ENCODE measurements at places on chromosomes 5 and 9.

- no peak for DNase-seq
These were observed 174.6 kb downstream of the CD180 start for GRCh38 chr5:67021962-67022361.

- no peak for DNase-seq
These were observed 38.5 kb downstream of the ABITRAM start for GRCh38 chr9:108972626-108973209.

DNA sequence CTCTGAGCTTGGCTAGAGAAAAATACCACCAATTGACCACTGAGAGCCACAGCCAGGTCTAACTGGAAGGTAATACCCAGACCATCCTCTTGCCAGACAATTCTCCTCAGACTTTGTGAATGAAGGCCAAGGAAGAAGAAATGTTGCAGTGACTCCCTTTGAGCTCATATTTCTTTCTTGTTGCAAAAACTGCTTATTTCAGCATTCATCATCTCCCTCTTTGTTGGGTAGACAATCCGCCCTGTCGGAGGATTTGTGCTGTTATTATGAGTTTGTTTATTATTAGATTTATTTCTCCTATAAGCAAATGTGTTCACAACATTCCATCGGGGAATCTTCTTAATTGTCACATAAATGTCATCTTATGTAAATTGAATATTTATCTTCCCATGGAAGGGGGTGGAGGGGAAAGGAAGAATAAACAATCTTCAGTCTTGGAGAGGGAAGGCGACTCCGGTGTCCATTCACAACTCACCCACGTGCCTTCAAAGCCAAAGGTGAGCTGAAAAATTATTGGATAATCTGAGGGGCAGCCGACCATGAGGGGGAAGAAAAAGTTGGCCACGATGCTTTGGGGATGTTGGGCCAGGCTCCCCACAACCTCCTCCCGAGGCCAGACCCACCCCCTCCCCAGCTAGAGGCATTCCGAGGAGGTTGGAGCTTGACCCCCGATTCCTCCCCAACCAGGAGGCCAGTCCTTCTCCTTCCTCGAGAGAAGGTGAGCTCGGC, 1.8 kb upstream of the JADE2 start:
- DNase-seq: no peak

- no peak for DNase-seq
These were observed 23.2 kb upstream of the TBC1D9B start for GRCh38 chr5:179930788-179931473.

GRCh38 chr5:108345541-108346171, 36.2 kb downstream of the FBXL17 start:
- peak; percentile 3 for DNase-seq

- DNase-seq: no peak
These were observed 25.3 kb downstream of the YIPF5 start for GRCh38 chr5:144144956-144145751.

DNA sequence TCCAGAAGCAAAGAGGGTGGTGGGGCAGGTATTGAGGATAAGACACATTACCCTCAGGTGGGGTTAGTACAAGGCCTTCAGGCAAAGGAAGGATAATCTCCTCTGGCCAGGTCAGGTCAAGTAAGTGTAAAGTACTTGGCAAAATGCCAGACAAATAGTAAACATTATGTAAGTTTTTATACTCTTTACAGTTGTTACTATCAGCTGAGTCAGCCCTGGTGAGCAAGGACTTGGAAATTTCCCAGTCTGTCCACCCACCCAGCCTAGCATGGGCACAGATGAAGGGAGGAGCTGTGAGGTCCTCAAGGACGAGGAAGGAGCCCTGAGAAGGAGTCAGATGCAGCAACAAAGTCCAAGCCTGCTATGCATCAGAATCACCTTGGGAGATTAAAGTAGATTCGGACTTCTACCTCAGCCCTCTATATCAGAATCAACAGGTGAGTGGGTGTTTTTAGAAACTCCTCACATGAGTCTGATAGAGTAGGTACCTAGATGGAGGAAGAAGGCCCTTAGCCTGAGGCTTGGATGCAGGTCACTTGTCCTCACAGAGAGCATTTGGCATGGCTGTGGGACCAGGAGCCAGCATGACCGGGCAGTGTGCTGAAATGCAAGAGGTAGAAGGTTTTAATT, 50.2 kb upstream of the BARX1 start:
- no peak for DNase-seq

- DNase-seq: no peak
These were observed 1865.4 kb downstream of the MAT2B start for GRCh38 chr5:165370794-165371193.

DNA sequence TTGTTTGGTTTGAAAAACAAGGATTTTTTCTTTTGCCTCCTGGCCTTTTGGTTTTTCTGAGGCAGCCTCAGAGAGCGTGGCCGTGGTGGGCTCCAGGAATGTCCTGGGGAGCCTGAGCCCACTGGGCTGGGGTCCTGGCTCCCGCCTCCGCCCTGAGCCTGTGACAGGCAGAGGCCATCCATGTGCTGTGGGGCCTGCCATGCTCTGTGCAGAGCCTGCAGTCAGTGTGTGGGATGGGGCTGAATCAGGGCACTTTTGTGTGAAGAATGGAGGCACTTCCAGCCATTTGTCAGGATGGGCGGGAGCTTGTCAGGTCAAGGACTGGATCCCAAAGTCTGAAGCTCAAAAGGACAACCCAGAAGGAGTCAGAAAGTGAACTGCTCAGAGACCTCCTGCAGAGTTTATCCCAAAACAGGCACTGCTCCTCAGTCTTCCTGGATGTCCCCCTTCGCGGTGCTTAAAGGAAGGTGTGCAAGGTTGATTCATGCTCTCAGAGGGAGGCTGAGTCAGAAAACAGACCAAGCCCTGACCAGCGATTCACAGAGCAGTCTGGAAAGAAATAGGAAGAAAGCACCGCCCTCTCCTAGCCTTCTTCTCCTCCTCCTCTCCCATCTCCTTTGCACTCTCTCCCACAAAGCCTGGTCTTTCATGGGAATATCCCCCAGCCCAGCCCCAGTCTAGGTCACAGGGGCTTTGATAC, 53.2 kb downstream of the MVB12B start:
- no peak for DNase-seq

DNA sequence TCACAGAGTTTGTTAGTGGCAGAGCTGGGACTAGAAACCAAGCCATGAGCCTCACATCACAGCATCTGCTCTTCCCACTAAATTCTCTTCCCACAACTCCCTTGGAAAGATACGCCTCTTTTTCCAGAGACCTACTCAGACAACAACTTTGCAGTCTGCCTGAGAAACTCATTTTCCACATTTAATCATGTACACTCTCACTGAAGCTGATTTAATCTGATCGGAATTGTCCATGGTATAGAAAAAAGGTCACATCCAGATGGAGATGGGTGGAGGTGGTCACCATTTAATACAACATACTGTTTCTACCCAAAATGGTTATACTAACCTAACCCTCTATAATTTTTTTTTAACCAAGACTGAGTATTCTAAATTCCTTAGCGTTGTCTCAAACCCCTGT, 366.2 kb downstream of the ENC1 start:
- no peak for DNase-seq

DNA sequence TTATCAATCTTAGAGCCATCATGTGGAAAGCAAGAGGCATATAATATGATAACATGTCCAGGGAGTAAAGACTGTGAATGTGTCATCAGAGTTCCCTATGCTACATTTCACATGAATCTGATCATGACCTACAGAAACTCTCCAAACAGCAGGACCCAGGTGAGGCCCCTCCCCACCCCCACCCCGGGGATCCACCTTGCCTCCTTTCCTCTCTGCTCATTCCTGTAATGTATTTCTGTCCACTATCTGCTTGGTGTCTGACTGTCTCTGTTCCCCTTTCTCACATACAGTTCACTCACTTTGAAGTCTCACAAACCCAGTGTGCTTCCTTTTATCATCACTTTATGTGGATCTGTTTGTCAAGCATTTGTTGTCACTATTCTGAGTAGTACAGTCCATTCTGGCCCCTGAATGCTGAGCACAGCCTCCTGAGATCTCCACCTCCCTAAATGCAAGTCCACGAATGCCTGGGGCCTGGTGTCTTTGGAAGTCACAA, 76.4 kb upstream of the SMARCA2 start:
- DNase-seq: no peak

- DNase-seq: no peak
These were observed 18.6 kb upstream of the TMEM174 start for GRCh38 chr5:73154208-73155006.

- no peak for DNase-seq
These were observed 250.2 kb upstream of the DMRT1 start for GRCh38 chr9:591292-591691.

- no peak for DNase-seq
These were observed 89.7 kb upstream of the IRX2 start for GRCh38 chr5:2841208-2841607.

DNA sequence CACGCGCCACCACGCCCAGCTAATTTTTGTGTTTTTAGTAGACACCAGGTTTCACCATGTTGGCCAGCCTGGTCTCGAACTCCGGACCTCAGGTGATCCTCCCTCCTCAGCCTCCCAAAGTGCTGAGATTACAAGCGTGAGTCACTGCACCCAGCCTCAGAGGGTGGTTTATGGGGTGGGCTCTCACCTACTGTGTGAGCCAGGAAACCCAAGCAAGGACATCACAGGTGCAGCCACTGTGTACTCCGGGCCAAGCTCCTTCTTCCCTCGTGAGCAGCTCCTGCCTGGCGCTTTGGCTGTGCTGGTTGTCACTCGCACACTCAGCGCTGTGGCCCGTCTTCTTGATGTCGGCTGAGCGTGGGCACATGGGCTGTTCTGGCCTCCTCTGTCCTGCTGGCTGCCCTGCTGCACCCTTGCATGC, 70.1 kb downstream of the WNK2 start:
- no peak for DNase-seq

DNA sequence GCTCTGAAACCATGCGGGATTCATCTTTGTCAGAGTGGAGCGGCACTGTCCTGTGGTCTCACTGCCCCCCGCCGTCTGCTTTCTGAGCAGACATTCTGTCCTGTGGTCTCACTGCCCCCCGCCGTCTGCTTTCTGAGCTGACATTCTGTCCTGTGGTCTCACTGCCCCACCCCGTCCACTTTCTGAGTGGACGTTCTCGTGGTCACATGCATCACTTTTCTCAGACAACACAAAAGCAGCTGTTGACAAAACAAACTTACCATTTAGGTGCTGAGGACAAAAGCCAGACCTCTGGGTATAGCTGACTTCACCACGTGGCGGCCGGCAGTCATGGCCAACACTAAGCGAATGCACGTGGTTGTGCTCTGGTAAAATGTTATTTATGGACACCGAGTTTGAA, 2.8 kb downstream of the LRRC14B start:
- DNase-seq: no peak

- DNase-seq: no peak
These were observed 123.6 kb downstream of the ACTBL2 start for GRCh38 chr5:57358796-57359592.

GRCh38 chr5:134582281-134582680, 50.3 kb downstream of the SAR1B start:
- DNase-seq: no peak

GRCh38 chr5:128775558-128775957, 189.7 kb upstream of the SLC27A6 start:
- no peak for DNase-seq

- DNase-seq: no peak
These were observed 4.8 kb upstream of the G3BP1 start for GRCh38 chr5:151766975-151767374.

DNA sequence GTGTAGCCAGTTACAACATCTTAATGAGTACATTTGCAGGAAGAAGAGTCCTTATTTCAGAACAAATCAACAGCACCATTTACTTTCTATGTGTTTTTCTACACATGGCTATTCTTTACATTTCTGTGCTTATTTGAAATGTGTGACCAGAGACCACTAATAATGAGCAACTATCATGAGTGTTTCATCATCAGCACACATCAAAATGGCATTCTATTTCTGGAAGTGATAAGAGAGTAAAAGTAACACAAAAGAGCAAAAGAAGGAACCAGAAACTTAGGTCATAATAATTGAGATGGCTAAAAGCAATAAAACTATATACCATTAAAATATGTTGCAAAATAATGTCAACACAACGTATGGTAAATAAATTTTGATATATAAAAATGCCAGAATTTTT, 159.7 kb downstream of the PBX3 start:
- DNase-seq: no peak

- DNase-seq: no peak
These were observed 59.9 kb upstream of the XPA start for GRCh38 chr9:97756991-97757390.

DNA sequence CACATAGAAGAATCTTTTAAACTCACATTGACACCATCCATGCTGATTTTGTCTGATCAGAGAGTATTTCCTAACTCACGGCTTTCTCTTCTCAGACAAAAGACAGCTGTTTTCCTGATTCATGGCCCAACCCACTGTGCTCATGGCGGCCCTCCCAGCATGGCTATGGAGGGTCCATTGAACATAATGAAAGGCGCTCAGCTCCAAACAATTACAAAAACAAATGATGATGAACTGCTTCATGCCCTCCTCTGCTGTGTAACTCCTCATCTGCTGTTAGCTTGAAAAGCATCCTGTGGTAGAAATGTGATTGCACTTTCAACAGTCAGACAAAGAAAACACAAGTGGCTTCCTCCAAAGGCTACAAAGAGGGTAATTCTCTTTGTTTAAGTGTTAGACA, 673.8 kb downstream of the PRELID2 start:
- DNase-seq: no peak

DNA sequence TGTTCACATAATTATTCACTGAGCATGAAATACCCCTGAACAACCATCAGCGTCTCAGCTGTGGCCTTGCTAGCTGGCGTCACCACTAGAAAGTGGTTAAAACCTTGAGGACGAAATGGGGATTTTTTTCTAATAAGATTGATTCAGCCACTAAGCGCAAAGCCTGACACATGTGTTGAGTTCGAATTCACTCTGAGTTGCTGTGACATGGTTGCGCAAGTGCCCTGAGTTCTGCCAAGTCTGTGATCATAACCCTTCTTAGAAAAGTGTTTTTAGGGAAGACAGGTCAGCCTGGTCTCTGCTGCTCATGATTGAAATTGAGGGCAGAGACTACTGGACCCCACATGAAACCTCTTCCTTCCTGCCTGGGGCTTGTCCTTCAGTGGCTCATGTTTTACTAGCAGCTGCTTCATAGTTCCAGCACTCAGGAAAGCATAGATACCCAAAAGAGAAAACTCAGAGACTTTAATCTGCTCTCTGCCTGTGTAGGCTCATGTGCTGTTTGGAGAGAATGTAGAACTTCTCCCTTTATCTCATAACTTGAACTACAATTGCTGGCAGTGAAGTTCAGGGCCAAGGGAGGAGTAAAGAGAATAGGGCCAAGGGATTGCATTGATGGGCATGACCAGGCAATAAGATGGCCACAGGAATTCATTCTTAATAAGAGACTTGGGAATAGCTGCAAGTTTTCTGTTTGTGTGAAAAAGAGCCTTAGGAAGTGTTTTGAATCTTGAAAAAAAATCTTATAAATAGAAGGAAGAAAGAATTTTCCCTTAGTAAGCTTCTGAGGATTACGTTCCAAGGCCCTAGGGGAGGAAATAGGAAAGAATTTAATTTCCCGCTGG, 66.8 kb upstream of the CXCL14 start:
- DNase-seq: no peak

DNA sequence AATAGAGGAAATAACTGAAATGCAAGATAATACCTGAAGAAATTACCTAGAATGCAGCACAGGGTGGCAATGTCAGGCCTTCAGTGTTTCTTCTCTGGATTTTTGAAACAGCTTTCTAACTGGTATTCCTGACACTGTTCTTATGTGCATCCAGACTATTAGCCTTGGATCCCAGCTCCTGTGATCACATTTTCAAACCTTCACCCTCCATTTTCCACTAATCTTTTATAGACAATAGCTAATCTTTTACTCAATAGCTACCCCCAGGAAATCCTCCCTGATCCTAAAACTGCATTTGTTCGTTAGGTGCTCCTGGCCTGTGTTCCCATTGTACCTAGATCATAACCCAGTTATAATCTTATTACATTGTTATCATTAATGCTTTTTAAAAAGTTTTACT, 101.5 kb upstream of the DHFR start:
- DNase-seq: no peak
